Activated naive CD4-positive, alpha-beta T cell (primary cell): ENCODE measurements at places on chromosomes 2 and 18.

DNA sequence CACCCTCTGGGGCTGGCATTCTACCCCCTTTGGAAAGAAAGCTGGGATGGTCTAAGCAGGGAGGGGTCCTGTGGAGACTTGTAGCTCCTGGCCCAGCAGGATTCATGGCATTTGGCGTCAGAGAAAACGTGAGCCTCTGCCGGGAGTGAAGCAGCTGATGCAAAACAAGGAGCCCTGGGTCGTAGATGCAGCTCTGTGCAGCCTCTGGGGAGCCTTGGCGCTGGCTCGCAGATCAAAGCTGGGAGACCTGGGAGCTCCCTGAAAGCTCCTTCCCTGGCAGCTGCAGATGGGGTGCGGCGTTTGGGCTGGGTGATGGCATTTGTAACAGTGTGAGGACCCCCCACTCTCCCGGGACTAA is 148.3 kb downstream of the KLHL29 start:
- no peak for DNase-seq

DNA sequence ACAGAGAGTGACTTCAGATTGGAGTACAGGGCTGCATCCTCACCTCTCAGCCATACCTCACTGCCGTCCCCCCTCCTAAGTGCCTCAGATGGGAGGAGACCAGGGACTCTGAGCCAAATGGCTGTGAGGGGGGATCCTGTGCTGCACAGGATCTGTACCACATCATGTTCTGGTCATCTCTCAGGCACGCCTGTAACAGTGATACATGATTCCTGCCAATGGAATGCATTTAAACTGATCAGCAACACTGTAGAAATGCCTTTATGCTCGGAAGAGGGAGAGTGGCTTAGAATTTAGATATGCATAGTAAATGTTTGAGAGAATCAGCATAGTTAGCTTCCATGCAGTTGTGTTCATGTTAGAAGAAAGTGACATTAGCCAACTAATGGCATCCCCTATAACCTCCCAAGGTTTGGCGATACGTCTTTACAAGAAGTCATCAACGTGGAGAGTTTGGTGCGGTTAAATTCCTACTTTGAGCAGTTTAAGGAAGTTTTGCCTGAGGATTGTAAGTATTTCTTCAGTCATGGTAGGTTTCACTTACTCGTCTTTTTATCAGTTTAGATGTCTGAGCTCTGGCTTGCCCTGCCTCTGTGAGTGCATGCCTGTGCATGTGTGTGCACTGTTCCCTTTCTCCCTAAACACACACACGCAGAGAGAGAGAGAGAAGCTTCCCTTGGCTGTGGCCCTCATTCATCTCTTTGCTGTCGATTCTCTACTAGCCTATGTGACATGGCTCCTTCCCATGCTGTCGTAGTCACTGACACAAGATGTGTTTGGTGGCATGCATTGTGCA is 40.0 kb downstream of the COA5 start:
- DNase-seq: no peak

- DNase-seq: no peak
Measured at GRCh38 chr18:3046216-3046808, 33.4 kb upstream of the LPIN2 start.

- no peak for DNase-seq
Measured at GRCh38 chr2:46320141-46320567, 22.9 kb downstream of the EPAS1 start.

- no peak for DNase-seq
Measured at GRCh38 chr2:237324837-237325236, 89.1 kb downstream of the COL6A3 start.

- DNase-seq: no peak
Measured at GRCh38 chr2:106307860-106308259, 113.8 kb upstream of the UXS1 start.

DNA sequence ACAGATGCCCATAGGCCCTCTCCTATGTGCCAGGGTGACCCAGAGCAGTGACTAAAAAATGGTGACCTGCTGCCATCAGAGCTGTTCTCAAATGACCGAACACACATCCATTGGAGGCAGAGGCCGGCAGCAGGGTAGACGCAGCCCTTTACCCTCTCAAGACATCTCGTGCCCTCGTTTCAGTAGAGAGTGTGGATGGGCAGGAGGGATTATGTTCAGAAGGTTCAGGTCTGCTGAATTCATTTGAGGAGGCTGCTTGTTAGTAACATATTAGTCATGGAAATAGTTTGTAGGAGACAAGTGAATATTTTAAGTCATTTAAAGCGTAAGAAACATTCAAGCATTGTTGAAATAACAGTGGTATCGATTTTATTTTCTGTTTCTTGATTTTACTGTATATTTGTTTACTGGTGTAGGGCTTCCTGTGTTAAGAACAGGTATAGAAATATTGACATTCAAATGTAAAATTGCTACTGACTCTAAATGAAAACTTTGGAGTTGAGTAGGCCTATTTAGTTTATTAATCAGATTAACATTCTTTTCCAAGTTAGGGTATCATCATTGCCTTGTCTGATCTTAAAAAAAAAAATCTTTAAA is 82.6 kb downstream of the ZNF532 start:
- no peak for DNase-seq

DNA sequence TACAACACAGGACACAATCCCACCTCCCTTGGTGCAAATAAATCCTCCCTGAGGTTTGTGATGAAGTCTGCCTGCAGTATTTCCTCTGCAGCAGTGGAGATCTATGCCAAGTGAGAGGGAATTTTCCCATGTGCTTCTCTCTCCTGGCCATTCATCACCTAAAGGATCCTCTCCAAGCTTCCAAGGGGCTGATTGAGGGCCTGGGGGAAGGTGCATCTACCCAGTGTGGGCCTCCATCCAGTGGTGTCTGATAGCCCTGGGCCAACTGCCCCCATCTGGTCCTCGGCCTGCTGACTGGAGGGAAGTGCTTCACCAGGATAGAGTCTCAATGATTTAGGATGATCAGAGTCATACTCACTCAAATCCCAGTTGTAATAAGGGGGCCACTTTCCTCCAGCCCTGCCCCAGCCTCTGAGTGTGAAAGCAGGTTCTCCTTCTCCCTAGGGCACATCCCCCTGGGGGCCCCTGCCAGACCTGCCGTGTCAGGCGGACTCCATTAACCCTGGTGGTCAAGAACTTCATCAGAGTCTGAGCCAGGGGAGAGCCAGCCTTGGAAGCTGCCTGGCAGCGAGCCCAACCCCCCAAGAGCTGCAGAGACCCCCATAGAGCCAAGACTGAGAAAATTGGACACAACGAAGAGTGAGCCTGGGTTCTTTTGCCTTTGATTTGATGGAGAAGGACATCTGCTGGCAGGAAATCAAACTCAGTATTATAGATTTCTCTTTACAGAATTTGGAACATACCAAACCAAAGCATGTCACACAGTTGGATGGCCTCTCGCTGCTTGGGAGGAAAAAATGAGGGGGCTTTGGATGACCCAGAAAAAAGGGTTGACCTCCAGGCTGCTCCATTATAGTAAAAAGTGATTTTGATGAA is 509.6 kb downstream of the CMPK2 start:
- no peak for DNase-seq

GRCh38 chr18:25805323-25805722 is 285.1 kb downstream of the SS18 start:
- no peak for DNase-seq

DNA sequence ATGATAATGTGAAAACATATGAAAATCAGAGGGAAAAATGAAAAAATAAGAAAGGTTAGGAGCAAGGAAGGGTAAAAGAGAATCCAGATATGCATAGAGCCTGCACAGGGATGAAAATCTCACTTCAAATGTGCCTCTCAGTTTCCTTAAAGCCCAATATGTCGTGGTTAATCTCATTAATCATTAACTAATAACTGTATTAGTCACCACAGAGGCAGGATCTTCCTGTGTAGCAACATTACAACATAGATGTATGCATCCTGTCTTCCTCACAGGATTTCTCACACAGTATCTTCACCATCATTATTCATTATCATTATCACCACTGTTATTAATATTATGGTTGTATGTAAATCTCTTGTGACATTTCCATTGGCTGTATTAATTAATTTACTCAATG is 361.2 kb upstream of the SOX11 start:
- DNase-seq: no peak

DNA sequence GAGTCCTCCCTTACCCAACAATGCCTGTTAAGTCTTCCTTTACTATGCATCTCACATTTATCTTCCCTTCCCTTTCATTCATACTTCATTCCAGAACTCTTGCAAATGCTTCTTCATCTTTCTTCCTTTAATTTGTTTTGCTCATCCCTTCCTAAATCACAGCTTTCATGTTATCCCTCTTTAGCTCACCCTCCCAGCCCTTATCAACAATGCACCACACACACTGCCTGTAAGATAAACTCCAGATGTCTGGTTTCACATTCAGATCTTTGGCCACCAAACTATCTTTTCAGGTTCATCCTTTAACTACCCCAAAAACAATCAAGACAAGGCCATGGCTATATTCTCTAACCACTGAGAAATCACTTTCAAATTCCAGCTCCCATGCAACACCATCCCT is 3.4 kb downstream of the CCDC93 start:
- DNase-seq: no peak

GRCh38 chr18:54776282-54776977 is 51.8 kb upstream of the RAB27B start:
- no peak for DNase-seq

DNA sequence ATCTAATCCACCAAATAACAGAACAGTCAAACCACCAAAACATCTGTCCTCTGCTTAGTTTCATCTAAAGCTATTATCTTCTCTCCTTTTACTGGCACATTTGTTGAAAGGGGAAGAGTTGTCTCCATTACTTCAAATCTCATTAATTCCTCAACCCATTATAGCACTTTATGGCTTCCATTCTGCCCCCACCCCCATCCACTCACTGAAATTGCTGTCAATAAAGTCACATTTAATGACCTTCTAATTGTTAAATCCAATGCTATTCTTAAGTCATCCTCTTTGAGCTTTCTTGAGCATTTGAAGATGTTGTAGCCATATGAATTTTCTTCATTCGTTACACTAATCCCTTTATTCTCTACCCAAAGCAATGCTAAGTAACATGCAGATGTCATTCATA is 5.2 kb downstream of the OXER1 start:
- DNase-seq: no peak

- no peak for DNase-seq
Measured at GRCh38 chr2:165745916-165746315, 48.1 kb downstream of the GALNT3 start.

DNA sequence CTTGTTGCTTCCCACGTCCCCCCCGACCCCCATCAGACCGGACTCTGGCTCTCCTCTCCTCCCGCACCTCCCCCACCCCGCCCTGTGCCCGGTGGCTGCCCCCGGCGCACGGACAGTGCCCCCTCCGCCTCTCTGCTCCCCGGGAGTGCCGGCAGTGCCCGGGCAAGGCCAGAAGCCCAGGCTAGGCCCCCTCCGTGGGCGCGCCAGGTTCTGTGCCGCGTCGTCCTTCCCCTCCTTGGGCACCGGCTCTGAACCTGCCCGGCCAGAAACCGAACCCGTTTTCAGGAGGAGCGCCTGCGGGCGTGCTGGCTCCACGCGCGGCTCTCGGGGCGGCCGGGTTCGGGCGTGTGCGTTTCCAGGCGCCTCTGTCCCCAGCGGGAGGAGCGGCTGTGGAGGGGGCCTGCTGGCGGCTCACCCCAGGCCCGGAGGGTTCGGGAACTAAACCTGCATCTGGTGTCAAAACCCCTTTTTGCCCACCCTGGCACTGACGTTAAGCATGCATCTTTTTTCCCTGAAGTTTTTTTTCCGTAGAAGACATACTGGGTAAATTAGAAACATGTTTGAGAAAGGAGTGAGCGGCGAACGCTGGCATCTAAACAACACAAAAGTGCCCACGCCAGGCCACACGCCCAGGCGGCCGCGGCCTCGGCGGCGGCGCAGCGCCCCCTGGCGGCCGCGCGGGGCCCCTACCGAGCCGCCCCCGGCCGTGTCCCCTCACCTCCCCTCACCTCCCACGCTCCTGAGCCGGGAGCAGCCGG is 123.9 kb upstream of the SLC1A4 start:
- peak; percentile 29 for DNase-seq

- DNase-seq: no peak
Measured at GRCh38 chr2:84823788-84824187, 57.1 kb downstream of the TRABD2A start.

DNA sequence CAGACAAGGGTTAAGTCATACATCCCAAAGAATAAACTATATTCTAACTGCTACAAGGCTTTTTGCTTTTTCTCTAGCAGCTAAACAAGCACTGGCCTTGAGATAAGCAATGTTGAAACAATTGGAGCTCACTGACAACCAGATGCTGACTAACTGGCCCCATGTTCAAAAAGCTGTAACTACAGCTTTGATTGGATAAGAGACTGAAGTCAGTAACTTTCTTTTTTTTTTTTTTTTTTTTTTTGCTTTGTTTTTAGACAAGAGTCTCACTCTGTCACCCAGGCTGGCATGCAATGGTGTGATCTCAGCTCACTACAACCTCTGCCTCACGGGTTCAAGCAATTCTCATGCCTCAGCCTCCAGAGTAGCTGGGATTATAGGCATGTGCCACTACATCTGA is 45.4 kb upstream of the TMEM163 start:
- DNase-seq: no peak

GRCh38 chr18:48974304-48975119 is 23.7 kb upstream of the SMAD7 start:
- DNase-seq: no peak

DNA sequence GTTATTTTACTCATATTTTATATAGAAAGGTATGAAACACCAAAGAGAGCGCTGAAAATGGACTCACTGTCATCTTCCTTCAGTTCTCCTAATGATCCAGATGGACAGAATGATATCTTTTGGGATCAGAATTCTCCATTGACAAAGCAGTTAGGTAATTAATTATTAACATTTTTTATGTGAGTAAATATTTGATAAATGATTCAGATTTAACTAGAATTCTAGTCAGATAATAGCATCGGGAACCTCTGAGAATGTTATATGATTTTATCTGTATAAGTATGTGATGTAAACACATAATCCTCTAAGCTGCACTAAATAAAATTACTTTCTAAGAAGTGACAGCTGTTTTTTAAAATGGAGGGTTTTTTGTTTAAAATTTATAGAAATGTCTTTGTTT is 2.0 kb downstream of the ETAA1 start:
- no peak for DNase-seq

GRCh38 chr2:10297959-10298531 is 4.7 kb upstream of the HPCAL1 start:
- no peak for DNase-seq

- DNase-seq: no peak
Measured at GRCh38 chr2:196601430-196602306, 37.8 kb upstream of the CCDC150 start.

DNA sequence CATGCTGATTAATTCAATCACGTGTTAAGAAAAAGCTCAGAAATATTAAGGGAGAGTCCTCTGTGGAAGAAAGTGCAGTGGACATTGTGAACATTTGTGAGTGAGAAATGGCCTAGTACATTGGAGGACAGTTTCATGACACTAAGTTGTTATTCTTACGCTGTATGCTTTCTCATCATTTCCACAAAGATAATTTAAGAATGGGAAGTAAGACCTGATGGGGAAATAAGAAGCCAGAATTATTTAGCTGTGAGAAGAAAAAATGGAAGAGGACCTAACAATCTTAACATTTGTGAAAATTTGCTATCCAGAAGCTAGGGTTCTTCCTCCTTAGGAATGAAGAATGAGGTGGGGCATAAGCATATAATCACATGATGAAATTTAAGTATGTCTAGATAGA is 15.2 kb upstream of the RAPH1 start:
- no peak for DNase-seq
